ENCODE measurements at places on chromosomes 11 and 22. TPM values are rescaled to one million over a fixed set of nuclear protein-coding genes. Genes with fewer than 3 reads are reported as not detected.

- no peak for DNase-seq
Observed at GRCh38 chr11:79011357-79011756, 429.5 kb downstream of the TENM4 start.

DNA sequence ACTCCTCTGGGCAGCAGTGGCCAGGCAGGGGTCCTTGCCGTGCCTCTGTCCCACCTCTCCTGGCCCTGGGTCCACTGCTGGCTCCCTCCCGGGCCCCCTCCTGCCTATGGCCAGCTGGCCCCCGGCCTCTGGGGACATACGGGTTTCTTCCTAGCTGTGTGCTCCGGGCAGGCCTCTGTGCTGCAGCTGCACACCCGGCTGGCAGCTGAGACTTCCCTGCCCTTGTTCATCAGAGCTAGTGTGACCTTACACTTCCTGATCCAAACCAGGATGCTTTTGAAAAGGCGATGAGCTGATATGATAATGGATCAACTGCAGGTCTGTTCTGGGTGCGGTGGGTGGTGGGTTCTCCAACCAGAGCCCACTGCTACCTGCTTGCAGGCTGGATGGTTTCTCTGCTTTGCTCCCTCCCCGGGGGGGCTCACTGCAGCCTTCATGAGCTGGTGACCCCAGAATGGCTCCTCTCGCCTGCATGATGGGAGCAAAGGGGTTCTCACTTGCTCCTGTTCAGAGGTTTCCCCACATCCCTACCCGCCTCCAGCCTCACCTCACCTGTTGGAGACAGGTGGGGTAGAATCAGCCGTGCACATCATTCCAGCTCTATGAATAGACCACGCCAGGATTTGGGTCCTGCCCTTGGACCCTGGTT is 13.3 kb downstream of the B3GAT1 start:
- no peak for DNase-seq

ZNRF3 gene
- total RNA-seq = 9.6 TPM

- no peak for DNase-seq
Observed at GRCh38 chr11:57424792-57425564, 1.9 kb downstream of the SLC43A3 start.

DNA sequence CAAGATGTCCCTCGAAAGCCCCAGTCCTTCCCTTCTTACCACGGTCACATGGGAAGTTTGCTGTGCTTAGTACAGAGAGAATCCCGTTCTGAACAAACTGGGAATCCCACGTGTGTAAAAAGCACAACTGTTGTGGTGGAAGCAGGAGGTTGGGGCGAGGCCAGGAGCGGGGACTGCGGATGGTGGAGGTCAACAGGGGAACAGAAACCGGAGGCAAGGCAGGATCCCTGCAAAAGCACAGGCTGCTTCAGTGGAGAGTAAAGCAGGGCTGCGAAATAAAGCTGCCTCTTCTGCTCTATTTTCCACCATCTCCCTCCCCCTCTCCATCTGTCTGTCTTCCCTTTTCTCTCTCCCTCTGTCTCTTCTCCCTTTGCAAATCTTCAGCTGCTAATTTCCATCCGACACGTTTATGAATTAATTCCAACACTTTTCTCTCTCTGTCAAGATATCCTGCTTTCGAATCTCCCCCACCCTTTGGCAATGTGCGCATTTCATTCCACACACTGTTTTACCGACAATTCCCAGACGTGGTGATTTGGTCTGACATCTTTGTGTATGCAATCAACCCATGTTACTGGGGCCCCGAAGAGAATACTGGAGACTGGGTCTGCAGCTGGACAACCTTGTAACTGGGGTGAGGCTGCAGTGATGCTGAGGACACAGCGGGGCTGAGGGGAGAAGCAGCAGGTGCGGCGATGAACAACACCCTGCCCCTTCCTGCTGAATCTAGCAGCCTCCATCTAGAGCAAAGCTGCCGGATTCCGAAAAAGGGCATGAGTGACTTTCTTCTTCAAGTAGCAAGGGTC is 571.8 kb downstream of the OPCML start:
- DNase-seq = no peak

DNA sequence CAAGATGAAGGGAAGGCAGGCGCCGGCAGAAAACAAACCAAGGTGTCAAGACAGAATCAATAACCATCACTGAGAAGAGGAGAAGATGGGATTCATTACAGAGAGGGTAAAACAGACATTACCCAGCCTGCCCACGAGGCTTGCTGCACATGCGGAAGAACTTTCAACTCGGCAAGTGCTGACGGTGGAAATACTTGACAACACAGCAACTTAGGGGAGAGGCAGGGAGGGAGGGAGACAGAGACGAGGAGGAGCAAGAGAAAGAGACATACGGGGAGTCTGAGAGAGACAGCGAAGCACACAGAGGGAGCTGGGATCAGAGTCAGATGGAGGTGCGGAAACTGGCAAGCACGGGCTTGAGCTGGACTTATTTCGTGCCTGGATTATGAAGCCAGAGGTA is 129.3 kb upstream of the NECTIN1 start:
- DNase-seq = no peak

DNA sequence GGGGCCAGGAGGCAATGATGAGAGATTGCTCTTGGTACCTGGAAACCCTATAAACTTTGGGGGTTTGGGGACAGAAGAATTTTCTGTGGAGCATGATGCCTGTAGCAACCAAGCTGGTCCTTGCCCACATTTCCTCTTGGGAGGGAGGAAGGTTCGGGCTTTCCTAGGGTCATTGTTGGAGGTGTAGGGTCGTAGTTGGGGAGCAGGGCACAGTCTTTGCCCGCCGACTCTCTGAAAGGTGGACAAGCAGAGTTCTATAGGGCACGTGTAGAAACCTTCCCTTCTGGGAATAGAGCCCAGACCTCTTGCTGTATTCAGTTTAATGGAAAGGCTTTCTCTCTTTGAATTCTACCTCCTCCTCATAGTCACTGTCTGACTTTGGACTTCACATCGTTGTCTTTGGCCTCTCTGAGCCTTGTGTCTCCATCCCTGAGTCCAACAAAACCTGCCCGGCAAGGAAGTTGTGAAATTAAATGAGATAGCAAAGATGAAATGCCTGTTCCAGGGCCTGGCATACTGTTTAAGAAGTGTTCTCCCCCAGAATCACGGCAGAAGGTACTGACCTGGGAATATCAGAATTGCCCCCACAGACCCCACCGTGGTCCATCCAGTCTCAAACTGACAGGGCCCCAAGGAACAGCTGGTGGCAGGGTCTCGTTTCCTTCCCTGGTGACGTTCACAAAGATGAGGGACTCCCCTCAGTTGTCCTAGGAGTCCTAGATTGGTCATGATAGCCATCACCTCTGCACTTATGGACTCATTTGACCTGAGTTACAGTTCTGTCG is 1.6 kb downstream of the PRDM11 start:
- DNase-seq = no peak

GRCh38 chr22:27851974-27852746 is 50.6 kb upstream of the MN1 start:
- no peak for DNase-seq

ENTHD1 gene
- not detected for total RNA-seq

GRCh38 chr11:35529971-35530495 is 4.6 kb upstream of the PAMR1 start:
- DNase-seq = no peak

DNA sequence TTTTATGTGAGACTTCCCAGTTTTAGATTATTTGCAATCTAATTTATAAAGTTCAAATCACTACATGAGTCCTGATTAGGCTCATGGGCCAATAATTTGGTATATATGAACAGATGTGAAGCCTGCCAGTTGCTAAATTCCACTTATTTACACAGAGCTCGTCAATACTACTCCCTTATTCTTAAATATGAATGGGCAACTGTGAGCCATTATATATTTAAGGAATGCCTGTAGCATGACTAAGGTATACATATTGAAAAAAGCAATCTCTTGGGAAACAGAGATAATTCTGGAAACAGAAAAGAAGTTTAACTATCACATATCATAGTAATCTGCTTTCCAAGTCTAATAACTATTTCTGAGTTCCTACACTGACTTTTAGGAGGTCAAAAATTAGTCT is 27.0 kb downstream of the RBMXL2 start:
- DNase-seq = no peak

FZD4 gene
- total RNA-seq = 0.17 TPM

- no peak for DNase-seq
Observed at GRCh38 chr11:60515144-60515855, at the start of gene MS4A13. Gene MS4A13, plus strand, starts transcription at chr11:60515392. Its CDS starts 2,692 bp downstream, at chr11:60518084.

GRCh38 chr11:14932447-14932846 is 39.7 kb downstream of the CALCA start:
- DNase-seq = no peak

DNA sequence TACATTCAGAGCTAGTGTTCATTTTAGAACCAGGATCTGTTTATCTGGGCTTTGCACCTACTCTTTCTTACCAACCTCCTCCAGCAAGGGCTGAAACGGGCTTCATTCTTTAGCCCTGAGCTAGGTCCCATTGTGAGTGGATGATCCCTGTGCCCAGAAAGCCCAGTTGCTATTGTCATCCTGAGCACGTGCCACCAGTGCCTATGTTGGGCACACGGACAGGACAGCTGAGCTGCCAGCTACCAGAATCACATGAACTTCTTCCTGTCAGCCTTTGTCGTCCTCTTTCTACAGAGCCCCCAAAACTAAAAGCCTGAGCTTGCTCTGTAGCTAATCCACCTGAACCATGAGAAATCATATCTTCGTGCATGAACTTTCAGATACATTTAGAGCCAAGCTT is 74.4 kb upstream of the NTM start:
- no peak for DNase-seq

PRDM11 gene
- total RNA-seq = 5.2 TPM

DNA sequence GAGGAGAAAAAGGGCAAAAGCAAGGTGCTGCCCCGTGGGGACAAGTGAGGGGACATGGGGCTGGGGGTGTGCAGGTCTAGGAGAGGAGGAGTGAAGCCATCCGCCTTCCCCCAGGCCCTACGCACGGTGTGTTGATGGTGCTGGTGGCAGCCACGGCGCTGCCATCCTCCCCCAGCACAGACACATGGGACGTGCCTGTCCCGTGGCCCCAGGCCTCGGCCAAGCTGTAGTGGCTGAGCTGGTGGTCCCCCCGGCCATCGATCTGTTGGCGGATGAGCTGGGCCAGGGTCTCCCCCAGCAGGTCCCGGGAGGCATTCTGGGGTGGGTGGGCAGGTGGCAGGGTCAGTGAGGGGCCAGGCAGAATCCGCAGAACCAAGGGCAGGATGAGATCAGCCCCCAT is 18.9 kb downstream of the GGT5 start:
- DNase-seq = no peak

ROBO4 gene
- total RNA-seq = not detected

DNA sequence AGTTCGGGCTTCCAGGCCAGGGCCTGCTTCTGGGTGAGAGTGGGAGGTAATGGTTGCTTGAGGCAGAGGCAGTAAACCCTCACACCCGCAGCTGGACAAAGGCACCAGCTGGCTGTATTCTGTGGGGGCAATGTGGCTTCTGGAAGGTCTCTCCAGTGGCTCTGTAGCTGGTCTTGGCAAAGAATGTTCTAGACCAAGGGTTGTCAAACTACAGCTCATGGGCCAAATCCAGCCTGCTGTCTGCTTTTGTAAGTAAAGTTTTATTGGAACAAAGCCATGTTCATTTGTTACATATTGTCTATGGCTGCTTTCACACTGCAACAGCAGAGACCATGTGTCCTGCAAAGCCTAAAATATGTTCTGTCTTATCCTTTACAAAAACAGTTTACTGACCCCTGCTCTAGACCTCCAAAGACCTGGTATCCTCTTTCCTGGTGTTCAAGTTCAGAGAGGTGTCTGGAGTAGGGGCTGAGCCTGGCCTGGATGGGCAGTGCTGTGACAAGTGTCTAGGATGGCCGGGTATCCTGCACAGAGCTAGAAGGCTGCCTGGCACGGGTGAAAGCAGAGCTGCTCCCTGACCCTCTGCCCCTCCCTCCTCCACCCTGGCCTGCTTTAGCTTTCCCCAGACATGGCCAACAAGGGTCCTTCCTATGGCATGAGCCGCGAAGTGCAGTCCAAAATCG is 3.4 kb downstream of the TAGLN start:
- no peak for DNase-seq

CDC42EP2 gene
- not detected for total RNA-seq

SLC22A8 gene
- not detected for total RNA-seq

PSMA1 gene
- total RNA-seq = 406 TPM

DNA sequence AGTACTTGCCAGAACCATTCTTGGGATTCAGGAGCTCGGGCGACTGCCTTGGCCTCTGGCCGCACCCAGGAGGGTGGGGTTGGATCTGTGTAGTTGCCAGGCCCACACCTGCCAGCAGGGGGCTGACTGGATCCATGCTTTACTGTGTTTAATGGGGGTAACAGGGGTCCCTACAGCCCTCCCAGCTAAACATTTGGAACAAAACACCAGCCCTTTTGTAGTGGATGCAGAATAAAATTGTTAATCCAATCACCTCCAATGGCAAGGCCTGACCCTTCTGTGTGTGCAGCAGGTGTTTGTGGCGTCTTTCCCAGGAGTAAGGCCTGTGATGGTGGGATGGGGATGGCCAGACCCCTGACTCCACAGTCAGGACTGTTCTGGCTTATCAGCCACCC is 22.5 kb downstream of the SUN2 start:
- no peak for DNase-seq

NDUFV1 gene
- total RNA-seq = 237 TPM

GRCh38 chr11:99098751-99099150 is 78.0 kb downstream of the CNTN5 start:
- DNase-seq = no peak

- peak; percentile 16 for DNase-seq
Observed at GRCh38 chr11:72179049-72179803, 12.7 kb upstream of the FOLR1 start.

FAM180B gene
- total RNA-seq = not detected

GRCh38 chr11:119340335-119341221 is at the start of gene C1QTNF5:
Gene C1QTNF5, minus strand, starts transcription at chr11:119340883. Its CDS starts 486 bp downstream, at chr11:119340397.
- no peak for DNase-seq

HBG2 gene
- total RNA-seq = not detected

GRCh38 chr11:59545179-59546020 is 34.1 kb downstream of the OR4D9 start:
- DNase-seq = peak; percentile 88
